HAP-1 (cell line): ENCODE measurements at places on chromosomes 6 and 20.

- peak; percentile 92 for DNase-seq
Observed at GRCh38 chr6:131950767-131951575, at the start of gene CCN2. TSS of gene CCN2 (minus strand) at chr6:131951372. CDS start at chr6:131951172, 200 bp downstream.

DNA sequence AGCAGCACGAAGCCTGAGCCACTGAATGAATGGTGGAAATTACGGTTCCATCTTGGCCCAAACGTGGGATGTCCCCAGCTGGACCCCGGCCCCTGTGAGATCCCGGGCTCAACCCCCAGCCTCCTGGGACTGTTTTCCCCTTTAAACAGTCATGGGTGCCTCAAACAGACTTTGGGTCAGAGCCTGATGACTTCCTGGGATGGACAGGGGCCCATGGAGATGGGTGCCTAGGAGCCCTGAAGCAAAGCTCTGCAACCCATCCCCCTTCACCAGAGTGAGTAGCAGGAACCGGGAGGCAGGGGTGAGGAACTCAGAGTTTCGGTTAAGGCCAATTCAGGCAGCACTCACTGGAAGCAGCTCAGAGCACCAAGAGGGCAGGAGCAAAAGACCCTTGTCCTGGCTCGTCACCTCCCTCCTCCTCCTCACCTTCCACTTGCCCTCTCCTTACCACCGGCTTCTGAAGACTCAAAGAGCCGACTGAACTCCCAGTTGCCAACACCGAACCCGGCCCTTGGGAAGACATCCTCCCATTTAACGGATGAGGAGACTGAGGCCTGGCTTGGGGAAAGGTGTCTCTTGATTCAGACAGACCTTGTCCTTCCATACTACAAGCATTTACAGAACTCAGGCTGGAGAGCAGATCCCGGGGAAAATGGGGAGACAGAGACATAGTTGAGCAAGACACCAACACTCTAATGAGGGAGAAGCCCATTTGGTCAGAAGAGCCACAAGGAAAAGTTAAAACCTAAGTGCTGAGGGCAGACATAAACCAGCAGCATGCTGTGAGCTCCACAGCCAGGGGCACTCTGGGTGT lies 14.9 kb upstream of the TLDC2 start:
- no peak for DNase-seq

GRCh38 chr6:2033544-2033943 lies 211.9 kb downstream of the GMDS start:
- no peak for DNase-seq

DNA sequence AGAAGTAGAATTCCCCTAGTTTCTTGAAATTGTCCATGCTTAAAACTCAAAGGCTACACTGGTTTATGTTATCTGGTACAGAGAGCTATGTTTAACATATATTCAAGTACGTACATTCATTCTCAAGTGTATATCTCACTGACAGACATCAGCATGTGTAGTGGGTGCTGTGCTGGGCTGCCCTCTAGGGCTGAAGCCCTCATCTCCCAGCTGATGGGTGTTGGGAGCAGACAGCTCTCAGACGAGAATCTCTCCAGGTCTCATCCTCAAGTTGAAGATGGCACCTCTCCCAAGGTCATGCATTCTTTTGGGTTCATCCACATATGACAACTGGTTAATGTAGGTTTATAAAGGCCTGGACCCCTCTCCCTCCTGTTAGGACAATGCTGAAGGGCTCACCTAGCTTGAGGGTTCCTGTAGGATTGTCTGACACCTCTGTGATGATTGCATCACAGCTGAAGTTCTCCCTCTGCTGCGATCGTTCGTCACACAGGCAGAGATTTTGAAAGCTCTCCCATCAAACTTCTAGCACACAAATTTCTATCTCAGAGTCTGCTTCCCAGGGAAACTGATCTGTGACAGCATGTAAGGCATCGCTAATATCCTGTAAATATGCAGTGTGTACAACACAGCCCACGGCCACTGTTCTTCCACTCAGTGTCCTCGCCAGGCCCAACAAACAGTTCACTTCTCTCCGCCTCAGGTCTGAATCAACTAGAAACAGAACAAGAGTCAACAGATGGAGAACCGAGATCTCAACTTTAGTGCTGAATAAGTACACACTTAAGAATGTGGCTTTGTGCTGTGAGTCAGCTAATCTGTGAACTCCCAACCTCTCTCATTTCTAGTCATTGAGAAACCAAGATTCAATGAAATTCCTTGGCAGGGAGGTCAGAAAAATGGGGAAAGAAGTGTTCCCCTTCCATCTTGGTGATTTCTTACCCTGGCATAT lies 43.2 kb downstream of the PREP start:
- no peak for DNase-seq

GRCh38 chr20:41862476-41862875 lies 244.3 kb upstream of the CHD6 start:
- no peak for DNase-seq

DNA sequence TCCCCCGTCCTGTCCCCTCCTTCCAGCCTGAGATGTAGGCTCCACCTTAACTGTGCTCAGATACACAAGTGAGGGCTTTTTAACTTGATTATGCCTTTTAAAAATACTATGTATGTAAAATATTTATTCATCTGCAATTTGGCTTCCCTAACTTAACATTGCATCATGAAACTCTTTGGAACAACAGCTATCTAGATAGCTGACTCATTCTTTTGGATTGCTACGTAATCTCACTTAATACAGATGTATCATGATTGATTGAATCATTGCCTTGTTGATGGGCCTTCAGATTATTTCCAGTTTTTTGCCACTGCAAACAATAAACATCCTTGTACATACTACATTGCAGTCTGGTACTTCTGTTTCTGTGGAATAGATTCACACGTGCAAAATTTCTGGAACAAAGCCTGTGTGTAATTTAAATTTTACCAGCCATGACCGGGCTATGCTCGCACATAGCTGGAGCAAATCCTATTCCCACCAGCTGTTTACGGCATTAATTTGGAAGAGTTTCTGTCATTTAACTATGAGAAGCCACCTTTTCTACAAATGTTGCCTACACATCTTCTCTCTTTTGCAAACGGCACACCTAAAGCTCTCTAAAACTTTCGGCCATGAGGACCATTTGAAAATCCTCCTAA lies 6.5 kb downstream of the PRND start:
- no peak for DNase-seq

DNA sequence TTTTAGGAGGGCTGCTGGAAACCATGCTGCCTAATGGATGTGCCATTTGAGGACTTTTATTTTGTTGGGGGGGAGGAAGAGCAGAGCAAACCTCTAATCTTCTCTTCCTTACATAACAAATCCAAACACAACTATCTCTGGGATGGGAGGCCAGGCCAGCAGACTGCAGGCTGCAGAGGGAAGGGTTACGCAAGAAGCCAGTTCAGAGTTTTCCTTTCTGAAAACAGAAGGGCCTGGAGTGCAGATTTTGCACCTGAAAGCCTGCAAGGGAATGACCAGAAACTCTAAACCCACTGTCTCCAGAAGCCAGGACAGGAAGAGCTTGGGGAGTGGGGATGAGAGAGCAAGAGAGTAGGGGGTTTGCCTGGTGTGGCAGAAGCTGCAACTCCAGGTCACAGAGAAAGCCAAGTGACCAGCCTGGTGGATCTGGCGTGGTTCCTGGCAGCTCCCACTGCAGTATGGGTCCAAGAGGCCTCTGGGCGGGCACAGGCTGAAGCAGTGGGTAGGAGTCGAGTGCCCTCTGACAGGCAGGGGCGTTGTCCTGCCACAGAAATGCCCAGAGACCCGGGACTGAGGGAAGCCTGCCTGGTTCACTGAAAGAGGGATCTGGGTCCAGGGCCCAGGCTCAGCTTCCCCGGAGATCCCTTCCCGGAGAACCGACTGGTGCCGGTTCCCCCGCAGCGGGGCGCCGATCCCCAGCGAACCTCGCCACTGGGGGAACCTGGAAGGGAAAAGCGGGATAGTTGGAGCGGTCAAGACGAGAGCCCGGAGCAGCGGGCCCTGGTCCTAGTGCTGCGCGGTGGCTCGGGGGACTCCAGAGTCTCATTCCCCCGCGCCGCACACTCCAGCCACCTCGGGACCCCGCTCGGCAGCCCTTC lies 6.7 kb downstream of the MAFB start:
- no peak for DNase-seq

GRCh38 chr6:81889377-81890053 lies 137.0 kb upstream of the TENT5A start:
- no peak for DNase-seq

DNA sequence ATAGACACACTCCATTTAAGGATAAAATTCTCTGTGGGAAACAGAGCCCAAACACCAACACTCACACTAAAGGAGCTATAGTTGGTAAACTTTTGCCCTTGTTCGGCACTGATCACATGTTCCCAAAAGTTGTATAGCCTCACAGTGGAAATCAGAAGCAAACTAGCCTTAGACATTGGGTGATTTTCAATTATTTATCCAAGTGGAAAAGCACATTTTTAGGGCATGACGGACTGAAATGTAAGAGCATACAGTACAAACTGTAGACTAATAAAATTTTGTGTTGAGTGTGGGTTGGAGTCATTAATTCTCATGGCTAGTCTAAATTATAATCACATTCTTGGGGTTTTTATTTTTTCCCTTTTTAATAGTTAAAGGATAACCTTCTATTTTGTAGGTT lies 202.4 kb downstream of the MOXD1 start:
- DNase-seq, result no peak

- no peak for DNase-seq
Observed at GRCh38 chr20:55760586-55760985, 244.7 kb downstream of the CBLN4 start.

DNA sequence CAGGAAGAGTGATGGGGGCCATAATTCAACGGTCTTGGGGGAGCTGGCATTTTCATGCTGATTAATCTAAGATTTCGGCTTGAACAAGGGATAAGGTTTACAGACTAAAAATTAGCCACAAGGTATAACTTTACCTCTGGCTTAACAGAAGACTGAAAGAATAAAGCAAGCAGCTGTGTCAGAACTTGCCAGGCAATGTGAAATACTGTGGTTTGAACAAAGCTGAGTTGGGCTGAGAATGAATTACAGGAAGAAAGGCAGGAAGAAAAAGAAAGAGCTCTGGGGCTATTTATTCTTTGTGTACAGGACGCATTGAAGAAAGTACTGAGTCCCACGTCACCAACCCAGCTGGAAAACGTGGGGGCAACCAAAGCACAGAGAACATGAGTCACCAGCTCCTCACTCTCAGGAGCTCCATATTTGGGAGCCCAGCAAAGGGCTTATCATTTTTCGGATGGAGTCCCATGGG lies 121.5 kb upstream of the NEDD9 start:
- peak; percentile 32 for DNase-seq

GRCh38 chr6:49713346-49713745 lies at the start of gene CRISP2:
TSS of gene CRISP2 (minus strand) at chr6:49713543. CDS start at chr6:49709196, 4,347 bp downstream.
- no peak for DNase-seq

GRCh38 chr20:19786311-19786710 lies 28.3 kb downstream of the RIN2 start:
- DNase-seq, result peak; percentile 22

GRCh38 chr6:11008821-11009220 lies 35.3 kb downstream of the ELOVL2 start:
- DNase-seq, result no peak

GRCh38 chr6:157778719-157779118 lies 44.3 kb upstream of the SNX9 start:
- DNase-seq, result no peak

- DNase-seq, result no peak
Observed at GRCh38 chr20:63056236-63057170, 49.7 kb upstream of the BHLHE23 start.

GRCh38 chr6:33677143-33677660 lies 34.3 kb downstream of the UQCC2 start:
- DNase-seq, result no peak

GRCh38 chr20:48294196-48294595 lies 508.9 kb upstream of the SULF2 start:
- no peak for DNase-seq

DNA sequence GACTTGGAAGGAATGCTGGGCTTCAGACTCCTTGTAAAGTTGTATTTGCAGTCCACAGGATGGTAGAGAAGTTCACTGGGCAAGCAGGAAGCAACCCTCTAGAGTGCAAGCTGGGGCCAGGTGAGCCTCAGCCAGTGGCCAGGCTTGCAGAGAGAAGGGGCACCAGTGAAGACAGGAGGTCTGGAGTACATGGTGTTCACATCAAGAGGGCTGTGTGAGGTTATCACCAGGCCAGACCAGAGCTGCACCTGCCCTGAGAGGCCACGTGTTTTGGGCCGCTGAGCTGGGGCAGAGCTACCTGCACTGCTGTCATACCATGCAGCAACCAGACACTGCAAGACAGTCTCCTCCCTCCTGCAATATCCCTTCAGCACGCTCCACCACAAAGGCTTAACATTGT lies 79.0 kb downstream of the SH3BGRL2 start:
- no peak for DNase-seq

DNA sequence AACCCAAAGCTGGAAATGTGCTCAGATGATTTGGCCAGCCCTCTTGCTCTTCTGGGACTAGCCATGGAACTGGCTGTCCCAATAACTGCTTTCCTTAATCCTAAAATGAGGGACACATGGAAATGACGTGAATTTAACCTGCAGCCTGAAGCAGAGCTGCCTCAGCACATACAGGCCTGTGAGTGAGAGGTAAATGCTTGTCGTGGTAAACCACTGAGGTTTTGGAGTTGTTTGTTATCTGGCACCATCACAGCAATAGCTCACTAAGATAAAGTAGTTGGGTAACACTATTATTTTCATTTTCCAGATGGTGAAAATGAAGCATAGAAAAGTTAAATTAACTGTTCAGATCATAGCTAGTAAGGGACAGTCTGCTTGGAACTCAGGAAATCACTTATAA lies 333.4 kb upstream of the CHD6 start:
- no peak for DNase-seq

DNA sequence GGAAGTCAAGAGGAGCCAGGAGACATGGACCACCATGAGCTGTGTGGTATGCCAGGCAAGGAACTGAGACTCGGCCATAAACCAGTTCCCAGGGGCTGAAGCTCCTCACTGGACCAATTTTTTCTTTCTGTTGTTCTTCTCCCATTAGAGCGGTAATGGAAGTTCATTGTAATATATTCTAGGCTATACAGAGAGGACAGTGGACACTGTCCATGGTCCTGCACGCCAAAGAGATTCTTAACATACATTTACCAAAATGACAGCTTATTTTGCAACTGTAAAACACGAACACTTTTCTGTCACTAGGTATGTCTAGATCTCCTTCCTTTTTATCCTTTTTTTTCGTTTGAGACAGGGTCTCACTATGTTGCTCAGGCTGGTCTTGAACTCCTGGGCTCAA lies 13.1 kb upstream of the DSN1 start:
- DNase-seq, result no peak

GRCh38 chr6:135870722-135871121 lies 19.2 kb downstream of the PDE7B start:
- no peak for DNase-seq
